Foreskin keratinocyte (primary cell): ENCODE measurements at places on chromosomes 2 and 18.

- no peak for DNase-seq
These were observed 63.2 kb upstream of the CABLES1 start for GRCh38 chr18:23072079-23072478.

DNA sequence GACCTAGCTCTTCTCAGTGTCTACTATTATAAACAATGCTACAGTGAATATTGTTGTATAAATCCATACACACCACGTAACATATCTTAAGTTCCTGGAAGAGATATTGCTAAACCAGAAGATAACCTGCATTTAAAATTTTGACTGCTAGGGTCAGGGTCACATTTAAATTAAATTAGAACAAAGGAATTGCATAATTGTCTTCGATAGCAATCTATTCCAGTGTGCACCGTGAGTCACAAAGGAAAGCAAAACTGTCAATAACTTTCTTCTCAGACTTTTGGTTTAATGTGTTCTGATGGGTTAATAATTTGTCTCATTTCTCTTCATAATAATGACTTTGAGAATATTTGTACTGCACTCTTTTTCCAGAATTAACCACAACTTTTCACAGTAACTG lies 4.2 kb downstream of the GEN1 start:
- DNase-seq = no peak

DNA sequence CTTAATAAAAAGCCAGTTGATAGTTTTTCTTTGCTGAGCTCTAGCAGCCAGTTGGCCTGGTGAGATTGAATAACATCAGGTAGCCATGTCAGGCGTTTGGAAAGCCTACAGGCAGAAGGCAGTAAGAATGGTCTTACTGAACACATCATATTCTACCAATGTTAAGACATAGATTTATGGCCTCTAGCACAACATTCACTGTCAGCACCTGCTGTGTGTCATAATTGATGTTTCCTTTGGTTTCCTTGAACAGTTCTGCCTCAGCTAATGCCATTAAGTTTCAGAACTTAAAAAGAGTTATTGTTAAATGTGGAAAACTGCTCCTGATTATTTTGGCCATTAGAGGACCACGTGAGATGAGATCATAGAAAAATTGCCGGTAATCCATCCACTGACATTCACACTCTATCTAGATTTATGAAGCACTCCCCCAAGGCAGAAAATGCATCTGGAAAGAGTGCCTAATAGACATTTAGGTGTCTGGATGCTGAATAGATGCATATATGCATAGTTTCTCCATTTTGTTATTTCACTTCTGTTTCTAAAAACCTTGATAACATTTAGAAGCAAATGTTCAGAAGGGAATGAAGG lies 434.7 kb downstream of the PTPRM start:
- DNase-seq = no peak

GRCh38 chr2:104975851-104976250 lies 62.0 kb upstream of the MRPS9 start:
- no peak for DNase-seq

DNA sequence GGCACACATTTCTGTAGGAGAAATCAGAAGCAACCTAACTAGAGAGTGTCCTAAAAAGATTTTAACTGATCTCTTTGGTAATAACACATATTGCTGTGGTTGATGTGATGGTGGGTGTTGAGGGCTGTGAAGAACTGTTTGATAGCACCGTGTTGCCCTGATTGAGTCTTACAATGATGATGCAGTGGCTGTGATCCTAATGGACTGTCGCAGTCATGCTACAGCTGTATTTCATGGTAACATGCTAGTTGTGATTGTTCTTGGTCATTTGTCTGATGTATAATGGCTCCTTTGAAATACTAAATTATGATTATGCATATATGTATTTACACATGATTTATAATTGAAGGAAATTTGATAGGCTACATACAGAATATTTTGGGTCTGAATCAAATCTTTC lies 82.5 kb upstream of the MMADHC start:
- DNase-seq = no peak

DNA sequence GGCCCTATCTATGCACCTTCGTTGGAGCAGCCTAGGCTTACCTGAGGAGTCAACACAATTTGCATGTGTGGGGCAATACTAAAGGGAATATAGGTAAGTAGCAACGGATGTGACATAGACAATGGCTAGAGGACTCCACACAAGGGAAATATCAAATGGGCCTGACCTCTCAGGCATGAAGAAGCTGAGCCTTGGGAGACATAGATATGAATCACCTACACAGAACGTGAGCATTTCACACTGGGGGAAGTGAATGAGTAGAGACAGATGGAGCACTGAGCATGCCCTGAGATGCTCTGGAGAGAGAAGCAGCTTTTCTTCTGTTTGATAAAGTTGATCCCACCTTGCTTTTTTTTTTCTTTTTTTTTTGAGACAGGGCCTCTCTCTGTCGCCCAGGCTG lies 97.9 kb downstream of the ATL2 start:
- no peak for DNase-seq
